NCI-H774 (cell line): ENCODE measurements at places on chromosomes 2 and 18.

GRCh38 chr2:69055688-69056470 lies 42.9 kb downstream of the ANTXR1 start:
- no peak for DNase-seq

DNA sequence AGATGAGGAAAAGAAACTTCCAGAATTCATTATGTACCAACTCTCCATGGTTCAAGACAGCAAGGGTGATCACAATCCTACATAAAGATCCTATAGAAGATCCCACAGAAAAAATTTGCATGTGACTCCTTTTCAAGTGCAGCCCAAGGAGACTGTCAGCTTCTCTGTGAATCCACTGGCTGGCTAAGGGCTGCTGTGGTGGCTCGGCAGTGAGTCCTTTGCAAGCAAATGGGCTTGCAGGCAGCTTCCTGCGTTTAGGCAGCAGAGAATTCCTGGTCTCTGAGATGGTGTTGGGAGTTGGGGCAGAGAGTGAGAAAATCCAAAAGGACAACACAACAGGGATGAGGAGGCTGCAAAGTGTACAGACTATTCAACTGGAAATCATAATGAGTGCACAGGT lies 43.4 kb downstream of the NABP1 start:
- DNase-seq = no peak

GRCh38 chr2:171271386-171271785 lies 110.7 kb upstream of the TLK1 start:
- no peak for DNase-seq

GRCh38 chr18:63963615-63964256 lies 6.1 kb upstream of the SERPINB8 start:
- no peak for DNase-seq

DNA sequence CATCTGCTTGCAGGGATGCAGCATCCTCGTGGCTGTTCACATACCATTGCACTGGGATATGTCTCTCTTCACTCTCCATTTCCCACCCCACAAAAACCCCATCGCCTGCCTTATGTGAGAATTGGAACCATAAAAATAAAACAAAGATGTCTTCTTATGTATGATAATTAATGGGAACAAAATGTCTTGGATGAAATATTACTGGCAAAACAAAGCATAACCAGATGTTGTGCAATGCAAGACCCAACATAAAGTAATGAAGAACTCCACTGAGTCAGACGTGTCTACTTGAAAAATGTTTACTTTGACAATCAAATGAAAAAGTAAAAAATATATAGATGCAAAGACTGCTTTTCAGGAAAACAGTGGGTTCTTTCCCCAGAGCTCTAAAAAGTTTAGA lies 611.3 kb upstream of the SYT4 start:
- DNase-seq = no peak

- no peak for DNase-seq
Measured at GRCh38 chr2:10385501-10385900, 62.6 kb downstream of the ODC1 start.

DNA sequence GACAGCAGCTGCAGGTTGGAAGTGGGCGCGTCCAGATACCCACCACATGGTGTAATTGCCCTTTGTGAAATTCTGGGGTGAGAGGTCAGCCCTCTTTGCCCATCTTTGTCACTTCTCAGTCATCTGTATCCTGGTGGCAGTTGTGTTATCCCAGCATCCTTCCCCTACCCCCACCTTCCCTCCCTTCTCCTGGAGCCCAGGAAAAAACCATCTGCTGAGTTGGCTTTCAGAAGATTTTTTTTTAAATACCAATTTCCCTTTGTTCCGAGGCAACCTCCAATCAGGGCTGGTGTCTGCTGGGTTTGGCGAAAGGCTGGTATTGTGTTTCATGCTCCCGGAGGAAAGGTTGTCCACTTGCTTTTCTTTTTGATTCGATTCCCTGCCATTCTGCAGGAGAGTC lies 35.2 kb downstream of the SETBP1 start:
- DNase-seq = no peak

DNA sequence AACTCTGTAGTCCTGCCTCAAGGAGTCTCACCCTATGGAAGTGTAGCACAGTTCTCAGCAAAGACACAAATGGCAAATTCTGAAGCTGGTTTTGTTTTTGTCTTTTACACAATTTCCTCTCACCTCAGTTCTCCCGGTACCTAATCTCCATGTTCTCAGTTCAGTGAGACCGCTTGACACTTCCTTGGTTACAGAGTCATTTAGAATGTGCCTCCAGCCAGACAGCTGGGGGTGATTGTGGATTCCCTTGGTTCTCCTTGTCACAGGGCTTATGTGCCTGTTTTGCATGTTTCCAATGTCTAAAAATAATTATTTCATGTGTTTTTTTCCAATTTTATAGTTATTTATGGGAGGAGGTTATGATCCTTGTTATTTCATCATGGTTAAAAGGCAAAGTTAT lies 379.5 kb upstream of the MAP2 start:
- no peak for DNase-seq

DNA sequence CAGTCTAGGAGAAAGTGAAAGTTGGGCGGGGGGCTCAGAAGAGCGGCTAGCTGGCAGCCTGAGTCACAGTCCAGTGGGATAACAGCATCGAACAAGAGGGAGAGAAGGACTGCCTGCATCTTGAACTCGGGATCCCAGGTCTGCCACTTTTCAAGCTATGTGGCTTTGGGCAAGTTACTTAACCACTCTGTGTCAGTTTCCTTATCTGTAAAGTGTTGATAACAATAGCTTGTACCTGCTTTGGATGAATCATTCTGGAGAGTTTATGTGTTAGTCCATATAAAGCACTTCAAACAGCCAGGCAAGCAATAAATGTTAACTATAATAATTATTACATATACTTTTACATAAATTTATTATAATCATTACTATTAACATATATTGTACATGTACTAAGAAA lies 4.6 kb downstream of the DYSF start:
- DNase-seq = no peak

DNA sequence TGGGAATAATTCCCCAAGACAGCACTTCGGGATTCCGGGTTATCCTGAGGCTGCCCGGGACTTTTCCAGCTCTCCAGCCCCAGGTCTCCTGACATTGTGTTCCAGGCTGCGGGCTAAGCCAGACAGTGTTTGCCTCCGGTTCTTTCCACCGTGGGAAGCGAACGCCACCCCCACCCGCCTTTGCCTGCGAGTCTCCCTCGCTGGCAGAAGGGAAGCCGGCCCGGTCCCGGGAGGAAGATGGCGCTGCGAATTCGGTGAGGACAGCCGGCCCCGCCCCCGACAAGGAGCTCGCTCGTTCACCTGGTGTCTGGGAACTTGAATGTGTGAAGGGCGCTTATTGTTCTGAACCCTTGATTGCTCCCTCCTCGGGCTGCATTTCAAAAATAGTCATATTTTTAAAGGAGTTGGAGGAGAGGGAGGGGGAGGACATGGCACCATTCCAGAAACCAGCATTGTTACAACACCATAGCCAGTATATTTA lies 2.9 kb downstream of the LRATD1 start:
- DNase-seq = peak; percentile 79

DNA sequence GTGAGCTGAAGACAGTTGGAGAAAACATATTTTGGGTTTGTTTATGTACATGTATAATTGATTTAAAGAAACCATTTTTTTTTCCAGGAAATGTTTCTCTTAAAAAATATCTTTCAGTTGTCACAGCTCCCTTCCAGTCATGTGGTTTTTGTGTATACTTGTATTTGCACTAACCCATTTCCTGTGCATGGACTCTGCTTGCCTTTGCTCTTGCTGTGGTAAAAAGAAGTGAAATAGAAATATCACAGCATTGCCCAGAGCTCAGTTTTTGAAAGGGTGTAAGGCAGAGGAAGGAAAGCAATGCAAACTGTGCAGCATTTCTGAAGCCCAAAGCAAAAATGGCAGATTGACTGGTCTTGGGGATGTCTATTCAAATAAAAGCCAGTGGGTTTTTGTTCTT lies 10.4 kb upstream of the DOCK10 start:
- DNase-seq = no peak

- no peak for DNase-seq
Measured at GRCh38 chr2:9228088-9228751, 21.6 kb downstream of the ASAP2 start.

DNA sequence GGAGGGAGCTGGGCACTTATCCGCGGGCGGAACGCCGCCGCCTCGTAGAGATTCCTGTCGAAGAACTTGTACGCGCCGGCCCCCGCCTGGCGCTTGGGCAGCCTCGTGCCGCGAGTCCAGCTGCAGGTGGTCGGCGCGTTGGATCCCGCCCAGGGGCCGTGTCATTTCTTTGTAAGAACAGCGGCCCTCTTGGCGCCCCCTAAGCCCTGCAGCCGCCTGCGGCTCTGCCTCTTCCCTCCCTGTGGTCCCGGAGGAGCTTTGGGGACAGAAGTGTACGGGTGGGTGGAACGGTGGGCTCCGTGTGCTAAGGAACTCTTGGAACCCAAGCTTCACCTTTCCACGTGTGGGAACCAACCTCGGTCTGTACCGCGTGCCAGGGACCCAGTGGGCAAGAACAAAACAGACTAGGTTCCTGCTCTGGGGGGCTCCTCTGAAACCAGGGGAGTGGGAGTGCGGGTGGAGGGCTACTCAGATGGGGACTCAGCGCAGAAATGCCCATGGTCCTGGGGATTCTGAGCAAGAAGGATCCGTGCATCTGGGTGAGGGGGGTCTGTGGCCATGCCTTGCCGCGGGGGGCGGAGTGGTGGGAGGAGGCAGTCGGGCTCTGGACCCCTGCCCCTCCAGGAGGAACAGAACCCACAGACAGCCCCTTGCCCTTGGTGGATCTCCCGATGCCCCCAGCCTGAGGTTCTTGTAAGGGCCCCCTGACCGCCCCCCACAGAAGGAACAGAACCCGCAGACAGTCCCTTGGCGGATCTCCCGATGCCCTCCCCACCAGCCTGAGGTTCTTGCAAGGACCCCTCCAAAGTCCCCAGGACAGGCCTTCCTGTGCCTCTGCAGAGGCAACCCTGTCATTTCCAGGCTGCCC lies 1.5 kb downstream of the GPC1 start:
- DNase-seq = no peak

DNA sequence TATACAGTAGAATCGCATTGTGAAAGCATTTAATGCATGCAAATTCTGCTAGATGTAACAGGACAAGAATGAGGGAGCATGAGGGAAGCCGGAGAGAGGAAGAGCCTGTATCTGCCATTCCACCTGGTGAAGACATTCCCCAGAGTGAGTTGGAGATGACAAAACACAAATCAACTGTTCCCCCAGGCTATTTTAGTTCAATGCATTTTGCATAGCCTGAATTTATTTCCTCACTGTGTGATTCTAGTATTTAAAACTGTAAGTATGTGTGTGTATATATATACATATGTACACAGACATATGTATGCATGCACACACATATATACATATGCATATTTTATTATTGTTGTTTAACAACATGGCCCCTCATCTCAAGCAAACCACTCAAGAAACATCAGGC lies 54.7 kb downstream of the CCDC68 start:
- DNase-seq = no peak

DNA sequence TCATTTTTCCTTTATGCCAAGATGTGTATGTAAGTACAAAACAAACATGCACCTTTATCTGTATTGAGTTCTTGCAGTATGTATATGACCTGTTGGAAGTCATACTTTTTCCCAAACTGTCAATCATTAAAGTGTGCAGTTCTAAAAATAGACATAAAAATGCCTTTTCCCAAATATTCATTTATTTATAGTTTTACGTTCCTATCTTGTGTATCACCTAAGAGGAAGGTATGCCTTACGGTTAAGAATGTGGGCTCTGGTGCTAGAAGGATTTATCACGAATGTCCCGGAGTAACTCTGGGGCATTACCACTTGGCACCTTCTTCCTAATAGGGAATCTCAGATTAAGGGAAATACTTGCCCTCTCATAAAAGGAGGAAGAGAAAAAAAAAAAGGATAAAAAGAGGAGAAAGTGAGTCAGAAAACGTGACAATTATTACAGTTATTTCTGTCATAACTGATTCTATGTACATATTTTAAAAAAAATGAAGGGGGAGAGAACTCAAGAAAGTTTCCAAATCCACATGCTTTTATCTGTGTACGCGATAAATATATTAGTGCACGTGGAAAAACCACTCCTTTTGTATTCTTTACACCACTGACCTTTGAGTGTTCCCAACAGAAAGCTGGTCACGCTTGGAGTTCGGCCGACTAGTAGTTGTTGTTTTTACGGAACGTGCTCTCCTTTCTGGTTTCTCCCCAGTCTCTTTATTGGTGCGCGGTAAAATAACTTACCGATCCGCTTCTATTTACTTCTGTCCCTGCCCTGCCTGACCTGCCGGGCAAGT lies 721 bp downstream of the MCEE start:
- DNase-seq = no peak

DNA sequence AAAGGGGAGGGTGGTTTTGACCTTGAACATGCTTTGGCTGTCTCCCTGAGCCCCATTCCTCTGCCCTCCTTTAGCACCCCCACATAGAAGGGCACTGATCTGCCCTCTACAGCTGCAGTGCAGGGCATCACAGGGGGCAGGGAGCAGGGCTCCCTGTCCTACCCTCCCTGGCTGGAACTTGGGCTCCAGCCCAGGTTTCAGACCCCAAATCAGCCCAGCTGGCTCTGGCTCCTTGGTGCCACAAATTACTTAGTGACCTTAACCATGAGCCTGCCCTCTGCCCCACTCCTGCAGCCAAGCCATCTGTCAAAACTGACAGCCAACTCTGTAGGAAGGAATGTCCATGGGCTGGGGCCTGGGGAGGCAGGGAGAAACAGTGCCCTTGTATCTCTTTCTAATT lies 105.6 kb downstream of the MAPK4 start:
- no peak for DNase-seq

- peak; percentile 66 for DNase-seq
Measured at GRCh38 chr2:134718817-134719814, at the start of gene TMEM163. Gene TMEM163, minus strand, starts transcription at chr2:134719000.

DNA sequence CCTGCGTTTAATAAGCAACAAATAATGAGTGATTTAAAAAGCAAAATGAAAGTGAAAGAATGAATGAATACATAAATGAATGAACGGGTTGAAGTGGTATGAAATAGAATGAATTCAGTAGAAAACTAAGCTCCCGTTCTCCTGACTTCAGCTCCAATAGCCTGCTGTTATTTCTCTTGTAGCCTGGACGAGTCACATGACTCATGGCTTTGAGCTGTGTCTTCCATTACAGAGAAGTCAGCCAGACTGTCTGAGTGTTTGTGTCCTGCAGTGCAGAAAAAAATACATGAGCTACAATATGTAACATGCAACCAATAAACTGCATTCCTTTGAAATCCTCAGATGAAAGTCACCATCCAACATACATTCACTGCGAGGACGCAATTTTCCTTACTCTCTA lies 21.2 kb downstream of the SCG2 start:
- peak; percentile 21 for DNase-seq
